ENCODE measurements at places on chromosomes 5 and 9.

GRCh38 chr5:30368064-30368463, 825.4 kb upstream of the CDH6 start:
- DNase-seq = no peak

GRCh38 chr5:79062436-79062835, 7.0 kb downstream of the DMGDH start:
- DNase-seq = no peak

DNA sequence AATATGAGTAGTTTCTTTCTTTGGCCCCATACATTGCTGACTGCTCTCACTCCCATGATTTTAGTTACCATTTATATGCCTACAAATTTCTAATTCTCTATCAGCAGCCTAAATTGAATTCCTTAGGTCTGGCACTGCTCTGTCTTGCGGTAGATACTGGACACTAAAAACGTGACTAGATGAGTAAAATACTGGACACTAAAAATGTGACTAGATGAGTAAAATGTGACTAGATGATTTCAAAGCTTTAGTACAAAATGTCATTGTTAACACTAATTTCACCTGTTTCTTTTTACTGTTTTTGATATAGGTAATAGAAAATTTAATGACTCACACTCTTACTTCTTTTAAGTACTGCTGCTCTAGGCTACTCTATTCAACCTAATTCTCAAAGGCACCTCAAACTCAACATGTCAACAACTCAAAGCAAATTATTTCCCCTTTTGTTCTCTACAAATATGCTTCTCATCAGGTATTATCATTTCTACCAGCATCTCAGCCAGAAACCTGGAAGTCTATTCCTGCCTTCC, 31.4 kb upstream of the GOLGA1 start:
- DNase-seq = no peak

DNA sequence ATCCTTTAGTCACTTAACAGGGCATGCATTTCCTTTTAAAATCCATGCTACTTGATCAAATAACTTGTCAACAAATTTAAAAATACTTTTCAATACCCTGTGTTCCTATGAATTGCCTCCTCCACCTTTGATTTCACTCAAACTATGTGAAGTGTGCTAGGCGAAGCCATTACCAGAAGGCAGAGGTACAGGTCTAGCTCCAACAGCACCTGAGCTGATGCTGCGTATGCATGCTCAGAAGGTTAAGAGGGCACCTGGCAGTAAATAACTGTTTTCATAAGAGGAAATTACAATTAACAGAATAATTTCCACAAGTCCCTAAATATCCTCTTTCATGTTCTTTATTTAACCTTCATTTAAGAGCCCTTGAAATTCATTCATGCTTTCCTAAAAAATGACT, 251.8 kb downstream of the EFNA5 start:
- no peak for DNase-seq

DNA sequence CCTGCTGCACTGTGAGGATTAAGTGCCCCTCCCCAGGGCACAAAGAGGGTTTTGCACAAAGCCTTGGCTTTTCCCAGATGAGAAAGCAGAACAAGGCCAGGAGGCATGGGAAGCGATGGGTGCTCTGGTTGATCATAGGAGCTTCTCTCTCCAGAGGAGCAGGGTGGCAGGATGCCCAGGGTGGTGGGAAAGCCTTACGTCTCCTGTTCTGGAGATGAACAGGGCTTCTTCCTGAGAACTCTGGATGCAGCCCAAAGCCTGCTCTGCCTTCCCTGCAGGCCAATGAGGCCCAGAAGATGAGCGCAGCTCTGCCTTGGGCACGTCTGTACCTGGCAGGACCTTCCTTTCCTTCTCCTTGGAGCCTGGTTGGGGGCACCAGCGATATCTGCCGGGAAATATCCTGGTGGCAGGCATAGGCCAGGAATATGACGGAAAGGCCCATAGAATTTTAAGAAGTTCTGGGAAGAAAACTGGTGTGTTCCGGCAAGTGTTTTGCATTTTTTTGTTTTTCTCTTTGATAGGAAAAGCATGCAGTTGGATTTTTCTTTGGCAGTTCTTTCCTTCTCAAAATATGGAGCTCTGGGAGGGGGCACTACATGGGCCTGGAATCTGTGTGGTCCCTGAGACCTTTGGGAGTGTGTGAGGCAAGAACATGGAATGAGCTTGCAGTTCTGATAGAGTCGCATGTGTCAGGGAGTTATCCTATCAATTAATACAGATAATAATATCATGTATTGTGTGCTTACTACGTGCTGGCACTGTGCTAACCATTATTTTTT, 253.2 kb upstream of the KLF4 start:
- no peak for DNase-seq

GRCh38 chr5:172442592-172442991, 11.7 kb downstream of the SH3PXD2B start:
- no peak for DNase-seq

- DNase-seq = no peak
Measured at GRCh38 chr5:59592101-59592500, 301.4 kb downstream of the PDE4D start.

DNA sequence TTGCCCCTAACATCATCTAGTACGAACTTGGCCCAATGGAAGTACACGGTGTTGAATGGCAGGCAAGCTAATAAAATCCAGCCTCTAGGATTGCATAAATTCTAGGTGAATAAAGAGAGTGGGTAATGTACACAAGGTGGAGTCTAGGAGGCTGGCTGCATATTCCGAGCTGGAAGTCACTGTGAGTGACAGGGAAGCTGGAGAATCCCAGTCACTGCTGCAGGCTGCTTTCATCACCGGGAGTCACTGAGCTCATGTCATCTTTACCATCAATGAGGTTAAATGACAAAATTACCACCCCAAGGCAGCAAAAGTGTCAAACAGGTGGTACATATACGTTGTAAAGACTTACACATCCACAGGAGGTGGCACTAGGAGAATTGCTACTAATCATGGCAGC, 91.3 kb upstream of the HMHB1 start:
- DNase-seq = no peak

DNA sequence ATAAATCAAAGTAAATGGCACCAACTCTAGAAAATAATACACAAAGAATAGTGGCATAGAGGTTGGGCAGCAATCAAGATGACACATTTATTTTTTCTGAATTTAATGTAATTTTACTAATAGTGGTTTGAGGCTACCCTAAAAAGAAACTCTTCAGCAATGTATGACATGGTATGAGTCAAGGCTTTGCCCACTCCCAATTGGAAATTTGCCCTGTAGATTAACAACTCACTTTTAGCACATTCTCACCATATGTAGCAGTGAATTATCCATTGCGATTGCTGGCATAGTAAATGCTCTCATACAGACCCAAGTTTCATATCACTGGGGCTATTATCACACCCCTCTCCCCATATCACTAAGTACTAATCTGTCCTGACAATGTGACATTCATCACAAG, 832.1 kb upstream of the ZNF608 start:
- no peak for DNase-seq

- DNase-seq = no peak
Measured at GRCh38 chr9:121610638-121610953, 40.8 kb upstream of the DAB2IP start.

GRCh38 chr5:116520771-116521170, 53.9 kb downstream of the SEMA6A start:
- no peak for DNase-seq

GRCh38 chr9:137445930-137446431, 4.8 kb upstream of the ENTPD8 start:
- no peak for DNase-seq

- no peak for DNase-seq
Measured at GRCh38 chr5:132763181-132764036, 13.6 kb downstream of the SEPTIN8 start.

- DNase-seq = no peak
Measured at GRCh38 chr9:77933019-77933418, 98.6 kb downstream of the GNAQ start.

DNA sequence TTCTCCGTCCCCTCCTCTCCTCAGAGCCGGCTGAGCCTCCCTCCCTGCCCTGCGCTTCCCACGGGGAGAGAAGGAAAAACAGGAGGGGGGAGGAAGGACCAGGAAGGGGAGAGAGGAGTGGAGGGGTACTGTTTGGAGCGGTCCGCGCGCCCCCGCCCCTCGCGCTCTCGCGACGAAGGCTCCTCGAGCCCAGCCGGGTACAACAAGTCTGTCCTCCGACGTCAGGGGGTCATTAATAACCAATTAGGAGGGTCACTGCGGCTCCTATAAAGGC, 480 bp upstream of the PRDM12 start:
- no peak for DNase-seq

- no peak for DNase-seq
Measured at GRCh38 chr5:146130440-146131045, 25.2 kb upstream of the PLAC8L1 start.

DNA sequence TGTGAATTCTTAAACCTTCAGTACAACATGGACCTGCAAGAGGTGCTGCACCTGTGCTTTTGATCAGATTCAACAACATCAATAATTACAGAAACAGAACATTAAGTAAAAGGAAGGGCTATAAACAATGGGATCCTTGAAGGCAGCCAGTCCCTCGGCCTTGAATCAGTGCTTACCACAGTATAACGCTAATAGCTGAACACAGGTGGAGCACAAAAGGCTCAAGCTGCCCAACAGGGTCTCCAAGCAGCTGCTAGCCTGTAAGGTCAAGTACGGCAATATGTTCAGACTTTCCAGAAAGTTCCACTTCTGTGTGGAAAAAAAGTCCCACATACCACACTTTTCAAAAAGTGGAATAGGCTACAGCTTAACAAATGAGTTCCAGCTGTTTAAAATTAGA, 61.9 kb upstream of the ITGA1 start:
- no peak for DNase-seq

DNA sequence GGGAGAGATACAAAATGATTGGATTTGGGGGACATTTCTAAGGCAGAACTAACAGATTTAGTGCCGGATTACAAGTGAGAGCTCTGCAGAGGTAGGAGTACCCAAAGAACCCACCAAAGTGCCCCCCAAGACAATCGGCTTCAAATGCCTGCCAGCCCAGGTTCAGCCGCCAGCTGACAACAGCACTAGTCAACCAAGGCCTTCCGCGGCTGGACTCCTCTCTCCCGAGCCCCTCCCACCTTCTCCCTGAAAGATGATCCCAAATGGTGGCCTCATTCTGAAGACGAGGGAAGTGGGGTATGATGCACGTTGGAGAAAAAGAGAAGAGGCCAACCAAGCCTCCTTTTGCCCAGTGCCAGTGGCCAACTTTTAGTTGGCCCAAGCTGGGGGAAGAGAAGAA, 210.4 kb upstream of the SLC30A5 start:
- DNase-seq = no peak

- DNase-seq = no peak
Measured at GRCh38 chr5:2093859-2094615, 211.3 kb upstream of the IRX4 start.

DNA sequence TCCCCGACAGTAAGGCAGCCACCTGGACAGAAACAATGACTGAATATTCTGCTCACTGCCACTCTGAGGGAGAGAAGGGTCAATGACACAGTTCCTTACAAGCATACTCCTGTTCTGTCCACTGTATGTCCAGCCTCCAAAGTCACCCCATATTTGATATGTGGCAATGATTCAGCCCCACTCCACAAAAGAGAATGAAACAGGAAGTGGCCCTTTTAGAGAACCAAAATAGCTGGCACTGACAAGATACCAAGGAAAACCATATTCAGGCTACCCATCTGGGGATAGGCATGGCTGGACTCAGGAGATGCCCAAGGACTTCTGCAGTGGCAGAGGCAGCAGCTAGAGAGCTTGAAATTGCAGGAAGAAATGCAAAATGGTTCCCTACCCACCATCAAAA, 12.8 kb upstream of the GFRA3 start:
- no peak for DNase-seq

DNA sequence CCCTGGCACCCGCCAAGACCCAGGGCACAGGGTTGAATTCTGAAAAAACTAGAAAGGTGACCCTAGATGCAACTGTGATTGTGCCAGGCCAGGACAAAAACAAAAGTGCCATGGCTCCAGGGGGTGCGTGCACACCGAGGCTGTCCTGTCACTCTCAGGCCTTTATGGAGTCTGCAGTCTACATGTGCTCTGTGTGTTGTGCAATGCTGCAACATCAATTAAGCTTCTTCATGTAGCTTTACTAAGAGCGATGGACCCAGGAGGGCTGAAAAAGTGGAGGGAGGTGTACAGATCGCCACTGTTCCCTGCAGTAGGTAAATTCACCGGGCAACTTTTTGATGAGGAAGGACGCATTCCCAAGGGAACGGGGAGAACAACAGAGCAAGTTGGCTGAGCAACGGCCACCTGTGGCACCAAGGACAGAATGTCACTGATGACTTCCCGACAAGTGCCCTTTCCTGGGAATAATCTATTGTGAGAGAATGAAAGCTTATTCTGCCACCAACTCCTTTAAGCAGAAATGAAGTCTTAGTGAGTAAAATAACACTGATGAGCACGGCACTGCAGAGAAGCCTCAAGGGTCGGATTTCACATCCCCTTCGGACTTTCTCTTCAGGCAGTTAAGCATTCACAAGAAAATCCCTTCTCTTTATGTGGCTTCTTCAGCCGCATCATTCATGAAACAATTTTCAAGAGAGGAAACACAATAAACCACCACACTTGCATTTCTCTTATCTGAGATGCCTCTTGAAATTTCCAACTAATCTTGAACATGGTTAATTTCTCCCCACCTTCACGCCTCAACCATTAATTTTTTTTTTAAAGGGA, 149.6 kb downstream of the DROSHA start:
- DNase-seq = no peak

GRCh38 chr5:73394610-73395009, 54.0 kb downstream of the FOXD1 start:
- DNase-seq = no peak

DNA sequence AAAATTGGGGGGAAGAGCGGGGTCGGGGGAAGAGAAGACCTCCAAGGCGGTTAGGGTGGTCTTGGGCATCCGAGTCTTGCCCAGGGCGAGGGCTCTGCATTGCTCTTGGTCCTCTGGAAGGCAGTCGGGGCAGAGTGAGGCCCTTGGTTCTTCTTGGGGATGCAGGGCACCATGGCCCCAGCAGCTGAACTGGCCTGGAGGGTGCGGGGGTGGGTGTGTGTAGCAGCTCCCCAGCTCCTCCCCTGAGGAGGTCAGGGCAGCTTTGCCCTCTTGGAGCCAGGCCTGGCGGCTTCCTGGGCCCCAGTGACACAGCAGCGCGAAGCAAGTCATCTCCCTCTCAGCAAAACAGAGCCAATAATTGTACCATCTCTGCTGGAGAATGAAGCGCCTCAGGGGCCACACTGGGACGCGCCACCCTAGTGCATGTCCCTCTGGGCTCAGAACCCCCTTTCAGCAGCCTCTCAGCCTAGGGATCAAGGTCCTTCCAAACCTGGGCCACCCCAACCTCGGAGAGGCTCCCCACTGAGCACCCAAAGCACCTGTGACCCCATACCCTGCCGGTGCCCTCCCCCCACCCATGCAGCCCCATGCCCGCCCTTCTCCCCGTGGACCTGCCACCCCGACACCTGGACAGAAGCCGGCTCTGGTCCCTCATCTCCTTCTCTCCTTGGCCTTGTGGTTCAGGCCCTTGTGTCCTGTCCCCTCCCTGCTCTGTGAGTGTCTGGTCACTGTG, 10.4 kb upstream of the RXRA start:
- no peak for DNase-seq

All from stimulated activated CD8-positive, alpha-beta memory T cell treated with anti-CD3 and anti-CD28 coated beads, Interleukin-2, amount 100 ng/mL, for 1 hour (primary cell).